Left colon (tissue), 2 donors: ENCODE measurements at places on chromosomes 12 and 14. TPM values are rescaled to one million over a fixed set of nuclear protein-coding genes. Genes with fewer than 3 reads are reported as not detected.

FITM1 gene
- total RNA-seq, result 1.0 TPM

DNA sequence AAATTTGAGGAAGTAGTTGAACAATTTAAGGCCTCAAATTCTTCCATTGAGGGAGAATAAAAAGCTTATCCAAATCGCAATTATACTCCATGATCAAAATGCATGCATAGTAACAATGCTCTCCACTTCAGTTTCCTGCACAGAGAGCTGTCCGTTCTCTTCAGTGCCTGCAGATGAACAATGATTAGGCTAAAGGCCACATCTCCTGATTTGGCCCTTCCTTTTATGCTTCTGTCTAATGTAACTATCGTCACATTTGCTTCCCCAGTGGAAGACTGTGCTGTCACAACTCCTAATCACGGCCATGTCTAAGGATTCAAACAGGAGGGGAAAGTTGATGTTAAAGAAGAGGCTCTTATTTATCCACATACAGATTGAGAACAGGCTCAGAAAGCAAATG lies 113.6 kb upstream of the NPAS3 start:
- no peak for DNase-seq

DNA sequence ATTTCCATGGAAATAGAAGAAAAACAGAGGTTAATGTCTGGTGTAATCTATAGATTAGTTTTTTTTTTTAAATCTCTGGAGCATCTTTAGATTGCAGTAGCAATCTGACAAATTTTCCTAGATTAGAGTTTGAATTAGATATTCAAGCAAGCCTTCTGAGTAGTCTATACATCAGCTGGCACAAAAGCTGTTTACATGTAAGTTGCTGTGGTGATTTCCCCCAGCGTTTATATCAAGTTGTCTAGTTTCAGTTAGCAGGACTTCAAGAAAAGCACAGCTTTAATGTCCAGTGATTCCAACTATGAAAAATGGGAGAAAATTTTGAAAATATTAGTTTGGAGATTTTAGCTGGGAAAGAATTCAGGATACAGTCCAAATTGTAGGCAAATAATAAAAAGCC lies 605.0 kb upstream of the USP15 start:
- no peak for DNase-seq

GRCh38 chr14:68346556-68347343 lies 446.1 kb downstream of the ZFP36L1 start:
- no peak for DNase-seq

DNA sequence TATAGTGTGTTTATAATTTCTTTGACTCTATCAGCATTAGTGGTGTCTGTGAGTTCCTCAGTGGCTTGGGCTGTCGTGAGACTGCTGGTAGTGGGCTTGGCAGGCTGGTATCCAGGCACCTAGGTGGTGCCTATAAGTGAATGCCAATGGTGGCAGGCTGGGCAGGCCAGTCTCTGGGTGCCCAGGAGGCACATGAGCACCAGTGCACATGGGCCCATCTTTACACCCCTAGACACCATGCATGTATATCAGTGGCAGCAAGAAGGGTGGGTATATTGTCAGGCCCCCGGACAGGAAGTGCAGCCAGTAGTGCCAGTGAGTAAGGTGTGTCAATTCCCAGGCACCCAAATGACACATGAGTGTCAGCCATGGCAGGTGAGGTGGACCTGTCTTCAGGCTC lies 138.2 kb downstream of the PRKD1 start:
- no peak for DNase-seq

DNA sequence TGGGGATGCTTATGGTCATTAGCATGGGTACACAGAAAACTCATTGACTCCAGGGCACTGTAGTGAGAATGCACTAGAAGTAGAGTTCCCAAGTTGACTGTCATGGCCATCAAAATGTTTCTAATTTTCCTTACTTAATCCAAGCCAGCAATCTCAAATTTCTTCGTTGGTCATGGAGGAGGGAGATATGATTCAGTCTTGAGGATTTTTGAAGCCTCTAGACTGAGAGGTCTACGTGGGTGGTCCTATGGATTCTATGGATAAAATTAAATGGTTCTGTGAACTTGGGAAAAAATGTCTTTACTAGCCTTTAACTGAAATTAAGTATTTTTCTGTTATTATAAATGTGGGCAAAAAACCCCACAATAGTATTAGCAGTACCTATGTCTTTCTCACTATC lies 508.5 kb downstream of the FUT8 start:
- no peak for DNase-seq

SLC7A8 gene
- total RNA-seq, result 18.2 TPM

DNA sequence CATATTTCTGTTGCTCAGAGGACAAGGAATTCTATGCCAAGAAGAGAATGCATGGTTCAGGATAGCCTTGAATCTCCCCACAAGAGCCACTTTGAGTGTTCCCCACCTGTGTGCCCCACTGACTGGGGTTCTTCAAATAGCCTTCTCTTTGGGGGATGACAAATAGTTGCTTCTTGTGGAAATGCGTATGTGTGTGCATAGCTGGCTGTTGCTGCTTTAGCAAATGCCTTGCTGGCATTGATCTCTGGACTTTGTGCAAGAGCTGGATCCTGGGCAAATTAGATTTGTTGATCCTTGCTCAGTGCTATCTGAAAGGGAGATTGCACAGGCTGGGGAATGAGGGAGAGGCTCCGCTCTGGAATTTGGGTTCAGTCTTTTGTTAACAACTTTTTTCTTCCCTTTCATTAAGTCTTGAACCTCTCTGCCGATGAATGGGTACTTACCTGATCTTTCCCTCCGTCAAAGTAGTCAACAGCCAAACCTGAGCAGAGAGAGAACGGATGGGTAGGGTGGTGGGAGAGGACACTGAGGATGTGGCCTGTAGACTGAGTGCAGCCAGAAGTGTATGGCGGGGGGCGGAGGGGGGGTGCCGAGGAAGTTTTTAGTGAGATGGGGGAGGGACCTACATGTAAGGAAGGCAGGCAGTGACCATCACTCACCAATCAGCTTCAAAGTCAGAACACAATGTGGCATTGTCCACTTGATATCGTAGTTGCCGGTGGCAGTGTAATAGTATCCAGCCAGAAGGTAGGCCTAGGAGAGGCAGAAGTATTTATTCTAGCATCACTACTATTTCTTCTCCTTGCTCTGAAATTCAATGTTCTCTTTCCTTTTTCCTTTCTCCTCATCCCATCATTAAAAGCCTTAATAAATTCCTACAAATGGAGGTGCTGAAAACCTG lies 10.7 kb downstream of the EMG1 start:
- DNase-seq, result no peak

DNA sequence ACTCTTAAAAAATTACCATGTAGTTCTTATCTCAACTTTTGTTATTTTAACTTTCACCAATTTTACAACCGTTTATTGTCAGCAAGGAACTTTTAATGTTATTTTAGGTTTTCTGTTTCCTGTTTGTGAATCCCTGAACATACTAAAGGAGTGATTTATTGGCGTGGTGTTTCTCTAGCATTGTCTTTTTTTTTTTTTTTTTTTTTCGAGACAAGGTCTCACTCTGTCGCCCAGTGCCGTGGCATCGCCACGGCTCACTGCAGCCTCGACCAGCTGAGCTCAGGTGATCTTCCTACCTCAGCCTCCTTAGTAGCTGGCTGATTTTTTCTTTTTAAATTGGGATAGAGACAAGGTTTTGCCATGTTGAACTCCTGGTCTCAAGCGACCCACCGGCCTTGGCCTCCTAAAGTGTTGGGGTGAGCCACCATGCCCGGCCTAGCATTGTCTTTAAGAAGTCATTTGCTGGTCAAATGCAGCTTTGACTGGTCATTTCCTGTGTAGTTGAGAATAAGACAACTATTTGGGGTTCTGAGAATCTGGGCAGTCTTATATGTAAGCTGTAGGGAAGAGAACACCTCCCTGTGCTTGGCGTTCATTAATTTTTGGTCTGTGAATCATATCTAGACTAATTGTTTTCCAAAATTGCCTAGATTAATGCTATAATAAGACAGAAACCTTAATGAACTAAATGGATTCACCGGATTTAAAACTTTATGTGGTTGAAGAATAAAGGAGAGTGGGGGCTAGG lies 2.1 kb downstream of the WASHC4 start:
- no peak for DNase-seq

- DNase-seq, result no peak
These were observed 12.0 kb downstream of the PDE6H start for GRCh38 chr12:14984766-14985285.

- DNase-seq, result no peak
These were observed 19.3 kb downstream of the ZNF664 start for GRCh38 chr12:123992118-123992825.

DNA sequence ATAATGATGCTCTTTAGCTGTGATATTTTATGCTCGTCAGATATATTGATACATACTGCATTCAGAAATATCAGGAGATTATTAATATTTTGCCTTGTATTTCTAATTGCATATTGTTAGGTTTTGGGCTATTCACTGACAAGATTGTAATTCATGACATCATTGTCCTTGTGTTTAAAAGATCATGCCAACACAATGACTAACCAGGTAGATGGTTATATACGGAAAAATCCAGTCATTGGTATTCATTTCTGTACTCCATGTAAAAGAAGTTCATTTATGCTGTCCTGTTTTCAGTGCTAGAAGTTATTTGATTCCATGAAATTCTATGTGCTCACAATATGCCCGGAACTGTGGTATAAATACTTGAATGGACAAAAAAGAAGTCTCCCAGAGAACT lies 107.5 kb downstream of the KITLG start:
- DNase-seq, result no peak

GRCh38 chr12:89884416-89884898 lies 175.8 kb upstream of the ATP2B1 start:
- DNase-seq, result no peak

CCDC175 gene
- total RNA-seq, result 0.42 TPM

- DNase-seq, result peak; percentile 89
These were observed 1.1 kb upstream of the LRP1 start for GRCh38 chr12:57127101-57127725.

DNA sequence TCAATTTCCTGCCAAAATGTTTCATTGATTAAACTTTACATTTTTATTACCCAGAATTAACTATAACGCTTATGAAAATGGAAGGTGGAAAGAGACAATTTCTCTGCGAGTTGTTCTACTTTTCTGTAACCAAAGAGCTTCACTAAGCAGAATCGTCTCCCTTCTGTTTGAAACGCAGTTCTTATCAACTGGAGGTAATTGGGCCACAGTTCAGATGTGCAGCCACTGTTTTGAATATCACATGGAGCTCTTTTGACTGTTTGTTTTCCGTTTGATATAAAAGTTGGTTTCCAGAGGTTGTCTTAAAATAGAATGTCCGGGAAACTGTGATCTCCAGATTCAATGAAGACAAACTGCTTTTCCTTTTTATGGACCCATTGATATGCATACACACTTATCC lies 183.3 kb upstream of the SEL1L start:
- DNase-seq, result no peak

DNA sequence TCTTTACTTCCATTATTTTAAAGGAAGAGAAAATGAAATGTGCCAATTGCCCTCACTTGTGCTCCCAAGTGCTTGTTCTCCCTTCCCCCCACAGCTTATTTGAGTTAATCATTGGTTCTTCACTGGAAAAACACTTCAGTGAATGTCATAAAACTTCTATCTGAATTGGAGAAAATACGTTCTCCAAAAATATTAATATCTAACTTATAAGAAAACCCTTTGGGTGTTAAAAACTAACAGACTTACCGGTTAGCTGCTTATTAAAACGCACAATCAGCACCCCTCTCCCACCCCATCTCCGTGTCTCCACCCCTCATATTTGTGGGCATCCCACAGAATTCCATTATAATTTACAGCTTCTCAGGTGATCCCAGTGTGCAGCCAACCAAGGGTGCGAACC lies 31.7 kb downstream of the PLEKHA5 start:
- no peak for DNase-seq

GRCh38 chr12:40742041-40742440 lies 49.8 kb downstream of the CNTN1 start:
- no peak for DNase-seq

ENDOU gene
- not detected for total RNA-seq

DIO3 gene
- 1.0 TPM for total RNA-seq

DNA sequence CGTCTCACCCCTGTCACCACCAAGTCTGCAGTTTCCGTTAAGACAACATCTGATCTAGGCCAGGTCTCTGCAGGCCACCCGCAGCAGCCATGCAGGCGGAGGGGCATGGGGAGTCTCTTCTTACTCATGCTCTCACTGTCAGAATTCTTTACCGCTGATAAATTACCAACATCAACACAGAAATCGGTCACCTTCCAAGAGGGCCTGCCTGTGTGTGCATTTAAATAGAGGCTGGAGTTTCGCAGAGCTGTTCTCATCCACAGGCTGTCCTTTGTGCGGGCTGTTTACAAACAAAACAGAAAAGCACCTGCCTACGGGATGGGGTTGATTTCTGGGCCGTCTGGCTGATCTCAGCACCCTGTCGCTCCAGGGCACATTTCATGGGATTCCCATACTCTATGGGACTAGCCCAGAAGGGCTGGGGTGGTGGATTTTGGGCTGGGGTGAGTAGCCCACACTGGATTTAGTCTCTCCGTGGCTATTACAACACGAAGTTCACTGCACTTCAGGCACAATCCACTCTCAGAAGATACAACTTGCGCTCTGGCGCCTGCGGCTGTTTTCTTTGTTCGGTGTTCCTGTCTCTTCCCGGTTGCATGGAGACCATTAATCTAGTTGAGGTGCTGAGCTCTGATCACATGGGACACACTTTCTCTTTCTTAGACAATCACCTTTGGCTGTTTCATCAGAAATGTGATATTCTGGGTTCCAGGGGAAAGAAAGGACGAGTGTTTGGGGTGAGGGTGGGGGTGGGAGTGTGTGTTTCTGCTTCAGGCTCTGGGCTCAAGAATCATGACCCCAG lies 331.1 kb downstream of the GLT1D1 start:
- DNase-seq, result no peak

RAB21 gene
- 63.8 TPM for total RNA-seq

DNA sequence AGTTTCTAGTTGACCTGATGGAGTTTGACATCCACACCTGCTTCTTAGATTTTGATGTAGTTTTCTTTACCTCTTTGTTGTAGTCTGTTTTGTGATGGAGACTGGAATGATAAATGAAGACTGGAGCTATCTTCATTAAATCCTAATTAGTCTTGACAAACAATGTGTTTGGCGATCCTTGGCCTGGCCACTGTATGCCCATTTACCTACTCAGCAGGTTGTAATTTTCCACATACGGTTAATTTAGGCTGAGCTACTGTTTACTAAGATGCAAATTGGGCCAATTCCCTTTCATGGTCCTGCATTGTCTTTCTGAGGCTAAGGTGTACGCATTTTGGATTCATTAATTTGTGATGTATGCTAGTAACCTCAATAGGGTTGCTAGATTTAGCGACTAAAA lies at the start of gene TAS2R7:
TAS2R7 (minus strand) TSS at position 41 of the 400 bp plus-strand sequence. CDS start 57 bp downstream, outside the sequence.
- DNase-seq, result no peak

DNA sequence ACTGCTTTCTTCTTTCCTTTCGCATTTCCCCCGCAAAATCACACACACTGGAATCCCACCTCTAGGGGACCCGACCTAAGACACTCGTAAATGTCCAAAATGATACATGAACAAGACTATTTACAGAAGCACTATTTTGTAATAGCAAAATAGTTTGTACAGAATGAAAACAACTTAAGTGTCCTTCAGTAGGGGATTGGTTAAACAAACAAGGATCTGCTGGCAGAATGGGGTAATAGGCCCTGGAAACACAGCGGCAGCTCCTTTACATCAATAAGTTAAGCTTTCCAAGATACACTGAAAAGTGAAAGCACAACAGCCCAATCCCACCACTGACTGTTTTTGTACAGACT lies 48.8 kb downstream of the LTBP2 start:
- DNase-seq, result no peak

- no peak for DNase-seq
These were observed 1.2 kb downstream of the CFL2 start for GRCh38 chr14:34713122-34713680.

GRCh38 chr12:12004524-12004923 lies 66.2 kb upstream of the BCL2L14 start:
- DNase-seq, result no peak
